ENCODE measurements at places on chromosomes 12 and 14.

DNA sequence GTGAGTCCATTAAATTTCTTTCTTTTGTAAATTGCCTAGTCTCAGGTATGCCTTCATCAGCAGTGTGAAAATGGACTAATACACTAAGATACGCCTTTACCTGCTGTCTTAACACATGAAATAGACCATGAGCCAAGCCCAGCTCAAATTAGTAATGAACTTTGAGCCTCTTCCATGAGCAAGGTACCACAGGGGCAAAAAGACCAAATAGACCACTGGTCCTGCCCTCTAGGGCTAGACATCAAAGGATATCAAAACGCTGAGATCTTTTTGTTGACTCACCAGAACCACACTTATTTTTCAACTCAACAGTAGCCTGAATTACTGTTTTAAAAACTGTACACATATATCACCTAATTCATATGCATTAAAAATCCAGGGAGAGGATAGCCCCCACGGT is 137.5 kb upstream of the NOS1 start:
- no peak for DNase-seq

DNA sequence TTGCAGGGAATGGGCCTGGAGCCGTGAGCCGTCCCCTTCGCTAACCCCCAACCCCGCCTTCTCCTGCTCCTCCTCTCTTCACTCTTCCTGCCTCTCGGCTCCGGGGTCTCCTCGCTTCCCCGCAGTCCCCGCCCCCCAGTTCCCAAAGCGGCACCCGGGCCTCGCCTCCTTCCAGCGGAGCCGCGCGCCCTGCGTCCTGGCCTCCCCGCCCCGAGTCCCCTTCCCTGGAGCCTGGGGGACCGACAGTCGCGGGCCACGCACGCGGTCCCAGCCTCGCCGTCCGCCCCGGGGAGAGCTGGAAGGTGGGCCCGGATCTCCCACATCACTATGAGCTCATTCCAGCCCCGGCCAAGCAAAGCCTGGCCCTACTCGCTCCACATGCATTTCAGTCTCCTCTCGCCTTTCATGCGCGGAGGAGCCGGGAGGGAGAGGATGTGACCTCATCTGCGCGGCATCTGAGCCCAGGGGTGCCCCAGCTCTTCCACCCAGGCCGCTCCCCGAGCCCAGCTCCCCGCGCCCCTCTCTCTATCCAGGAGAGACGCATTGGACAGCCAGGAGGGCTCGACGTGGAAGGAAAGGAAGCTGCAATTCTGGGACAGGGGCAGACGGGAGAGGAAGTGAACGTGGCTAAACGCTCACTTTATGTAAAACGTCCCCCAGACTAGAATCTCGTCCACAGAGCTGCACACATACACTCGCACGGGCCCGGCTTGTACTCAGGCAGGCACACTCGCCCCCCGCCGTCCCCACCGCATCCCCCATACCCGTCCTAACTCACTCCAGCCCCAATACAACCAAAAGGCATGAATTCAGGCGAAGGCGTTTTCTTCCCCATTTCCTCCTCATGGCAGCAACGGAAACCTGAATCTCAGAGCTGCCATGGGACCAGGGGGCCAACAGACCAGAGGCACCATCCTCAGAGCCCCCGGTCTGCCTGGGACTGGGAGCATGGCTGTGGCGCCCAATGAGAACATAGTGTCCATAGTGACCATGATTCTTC is 108.7 kb upstream of the CCND2 start:
- DNase-seq = peak; percentile 40

GRCh38 chr12:87196321-87196720 is 832.9 kb downstream of the C12orf50 start:
- no peak for DNase-seq

- DNase-seq = peak; percentile 35
Observed at GRCh38 chr12:4855121-4855924, 54.4 kb upstream of the KCNA1 start.

DNA sequence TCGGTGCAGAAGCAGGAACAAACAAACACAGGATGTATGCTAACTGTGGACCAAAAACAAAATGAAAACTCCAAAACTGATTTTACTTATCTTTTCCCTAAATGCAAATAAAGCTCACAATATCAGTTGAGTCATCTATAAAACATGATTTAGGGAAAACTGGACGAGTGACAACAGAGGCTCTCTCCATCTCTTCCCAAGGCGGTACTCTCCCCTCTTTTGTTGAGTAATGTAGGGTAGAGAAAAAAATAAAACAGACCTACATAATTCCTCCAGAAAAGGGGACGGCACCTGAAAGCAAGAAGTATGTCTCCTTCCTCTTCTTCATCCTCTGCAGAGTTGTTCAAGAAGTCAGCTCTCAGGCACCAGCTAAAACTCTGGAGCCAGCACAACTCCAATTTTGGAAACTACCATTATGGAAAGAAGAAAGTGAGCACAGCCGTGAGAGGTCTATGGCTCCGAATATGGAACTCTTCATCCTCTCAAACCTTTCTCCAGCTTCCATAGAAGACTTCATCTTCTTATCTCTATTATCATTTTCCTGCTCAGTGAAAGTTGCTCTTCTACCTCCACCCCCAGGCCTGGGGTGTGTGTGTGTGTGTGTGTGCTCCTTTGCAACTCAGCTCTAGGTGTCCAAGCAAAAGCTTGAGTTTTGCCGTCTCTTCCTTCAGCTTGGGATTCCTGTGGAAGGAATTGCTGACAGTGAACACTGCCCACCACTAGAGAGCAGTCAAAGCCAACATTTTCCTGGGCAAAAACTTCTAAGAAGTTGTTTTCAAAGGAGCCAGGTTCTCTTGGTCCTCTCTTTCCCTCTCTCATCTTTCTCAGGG is 155.4 kb downstream of the DIO2 start:
- DNase-seq = no peak

GRCh38 chr12:120584343-120585149 is 3.3 kb upstream of the POP5 start:
- DNase-seq = no peak

DNA sequence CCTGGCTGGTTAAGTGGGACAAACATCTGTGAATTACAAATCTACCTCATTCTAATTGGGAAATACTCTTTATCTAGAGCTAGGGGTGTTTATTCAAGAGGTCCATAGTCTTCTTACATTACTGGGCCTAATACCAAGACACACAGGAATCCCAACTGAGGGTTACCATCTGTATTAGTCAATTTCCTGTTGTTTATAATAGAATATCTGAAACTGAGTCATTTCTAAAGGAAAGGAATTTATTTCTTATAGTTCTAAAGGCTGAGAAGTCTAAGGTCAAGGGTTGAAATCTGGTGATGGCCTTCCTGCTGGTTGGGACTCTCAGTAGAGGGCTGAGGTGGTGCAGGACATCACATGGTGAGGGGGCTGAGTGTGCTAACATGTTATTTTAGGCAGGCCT is 36.0 kb downstream of the RTRAF start:
- no peak for DNase-seq

- no peak for DNase-seq
Observed at GRCh38 chr12:94187361-94187760, 39.0 kb downstream of the PLXNC1 start.

DNA sequence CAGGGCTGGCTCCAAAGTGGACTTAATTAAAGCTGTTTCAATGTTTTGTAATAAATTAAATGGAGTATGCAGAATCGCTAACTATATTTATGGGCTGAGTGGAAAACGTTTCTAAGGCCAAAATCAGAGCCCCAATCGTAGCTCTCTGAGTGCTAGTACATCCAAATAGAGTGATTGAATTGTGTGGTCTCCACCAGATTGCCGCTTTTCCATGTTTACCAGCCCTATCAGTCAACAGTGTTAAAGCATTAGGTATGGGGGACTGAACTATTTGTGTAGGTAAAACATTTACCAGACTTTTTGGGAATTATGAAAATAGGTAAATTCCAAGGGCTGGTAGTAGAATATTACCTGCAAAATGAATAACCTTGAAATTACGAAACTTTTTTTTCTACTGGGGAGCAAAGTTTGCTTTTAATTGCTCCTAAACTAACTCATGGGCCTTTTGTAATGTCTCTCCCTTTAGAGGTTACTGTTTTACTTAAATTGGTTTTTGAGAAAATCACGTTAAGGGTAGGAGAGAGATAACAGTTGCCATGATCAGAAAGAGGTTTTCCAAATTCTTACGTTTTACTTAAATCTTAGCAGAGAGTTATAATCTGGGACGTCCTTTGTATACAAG is 28.0 kb upstream of the METAP2 start:
- DNase-seq = no peak

GRCh38 chr12:6396031-6396430 is 12.1 kb downstream of the LTBR start:
- DNase-seq = no peak

DNA sequence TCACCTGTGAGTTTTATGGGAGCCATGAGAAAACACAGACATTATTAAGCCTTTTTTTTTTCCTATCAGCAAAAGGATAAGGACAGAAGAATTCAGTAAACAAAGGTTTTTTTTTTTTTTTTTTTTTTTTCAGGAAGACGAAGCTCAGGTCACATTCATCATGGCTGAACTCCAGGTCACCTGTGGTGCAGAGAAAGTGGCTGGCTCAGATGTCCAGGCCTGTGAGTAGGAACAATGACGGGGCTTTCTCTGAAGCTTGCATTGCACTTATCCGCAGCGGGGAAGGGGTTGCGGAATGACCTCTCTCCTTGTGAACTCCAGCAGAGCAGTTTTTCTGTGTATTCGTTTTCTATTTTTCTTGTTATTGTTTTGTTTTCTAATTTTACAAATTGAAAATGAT is 759.6 kb upstream of the TMEM132C start:
- DNase-seq = no peak

DNA sequence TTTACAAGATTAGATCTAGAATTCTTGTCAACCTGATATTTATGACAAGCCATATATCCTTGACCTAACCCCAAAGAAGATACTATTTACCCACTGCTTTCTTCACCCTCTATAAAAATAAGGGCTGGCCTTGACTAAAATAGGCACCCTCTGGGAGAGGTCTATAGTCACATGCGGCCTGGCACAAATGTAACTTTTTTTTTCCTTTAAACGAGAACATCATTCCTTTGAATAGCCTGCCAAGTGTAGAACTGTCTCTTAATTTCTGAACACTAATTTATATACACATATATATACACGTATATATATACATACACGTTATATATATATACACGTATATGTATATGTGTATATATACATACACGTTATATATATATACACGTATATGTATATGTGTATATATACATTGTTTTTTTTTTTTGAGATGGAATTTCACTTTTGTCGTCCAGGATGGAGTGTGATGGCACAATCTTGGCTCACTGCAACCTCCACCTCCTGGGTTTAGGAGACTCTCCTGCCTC is 18.6 kb downstream of the PPTC7 start:
- no peak for DNase-seq

- no peak for DNase-seq
Observed at GRCh38 chr14:75092698-75093097, 23.3 kb downstream of the ZC2HC1C start.

DNA sequence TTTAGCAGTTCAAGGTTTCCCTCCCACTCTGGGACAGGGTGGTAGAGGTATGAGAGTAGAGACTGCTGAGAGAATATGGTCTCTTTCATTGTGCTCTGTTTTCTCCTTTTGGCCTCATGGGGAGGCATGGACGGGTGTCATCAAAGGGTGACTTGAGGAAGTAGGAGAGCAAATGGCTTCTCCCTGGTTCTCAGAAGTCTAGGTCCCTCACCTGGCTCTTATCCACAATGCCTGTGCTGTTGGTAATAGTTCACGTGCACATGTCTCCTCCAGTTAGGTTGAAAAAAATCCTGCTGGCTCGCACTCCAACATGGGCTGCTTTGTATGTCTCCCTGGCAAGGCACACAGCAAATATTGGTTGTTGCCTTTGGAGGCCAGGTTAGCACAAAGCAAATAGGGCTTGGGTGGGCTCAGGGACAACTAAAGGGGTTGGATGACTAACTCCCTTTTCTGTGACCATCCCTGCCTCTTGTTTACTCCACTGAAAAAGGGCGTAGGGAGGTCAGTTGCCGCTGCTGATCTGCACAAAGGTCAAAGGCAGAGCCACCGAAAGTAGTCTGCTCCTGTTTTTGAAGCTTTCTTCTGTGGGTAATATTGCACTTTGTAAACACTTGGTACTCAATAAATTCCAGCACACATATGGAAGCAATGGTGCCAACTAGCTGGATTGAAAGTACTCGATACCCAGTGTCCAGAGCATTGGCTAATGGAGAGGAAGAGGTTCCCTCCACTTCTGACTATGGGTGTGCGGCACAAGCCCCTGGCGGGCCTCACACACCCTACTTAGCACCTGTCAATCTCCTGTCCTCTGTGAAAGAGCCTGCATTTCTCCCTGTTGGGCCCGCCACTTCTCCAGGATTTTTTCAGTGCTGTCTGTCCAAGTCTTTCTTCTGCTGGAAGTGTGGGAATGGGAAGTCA is 121.8 kb downstream of the SLC38A6 start:
- DNase-seq = no peak

DNA sequence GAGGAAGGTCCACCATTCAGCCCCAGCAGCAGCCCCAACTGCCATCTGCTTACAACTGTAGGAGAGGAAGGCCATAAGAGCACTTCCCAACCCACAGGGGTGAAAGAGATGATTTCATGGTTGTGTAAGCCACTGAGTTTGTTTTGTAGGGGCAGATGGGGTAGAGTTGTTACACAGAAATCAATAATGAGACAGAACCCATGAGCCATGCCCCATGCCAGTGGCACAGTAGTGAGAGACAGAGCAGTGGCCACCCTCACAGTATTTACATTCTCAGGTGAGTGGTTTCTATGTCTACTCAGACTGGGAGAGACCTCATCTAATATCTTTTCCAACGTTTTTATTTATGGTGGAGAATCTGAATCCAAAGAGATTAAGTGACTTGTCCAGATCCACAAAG is 68.6 kb downstream of the NUAK1 start:
- DNase-seq = no peak

All from keratinocyte (primary cell).